ENCODE measurements at places on chromosomes 5 and 9.

GRCh38 chr9:82467436-82467835, 478.9 kb downstream of the SPATA31D1 start:
- no peak for DNase-seq

- DNase-seq, result no peak
These were observed 47.2 kb downstream of the ARHGEF28 start for GRCh38 chr5:73673161-73673591.

DNA sequence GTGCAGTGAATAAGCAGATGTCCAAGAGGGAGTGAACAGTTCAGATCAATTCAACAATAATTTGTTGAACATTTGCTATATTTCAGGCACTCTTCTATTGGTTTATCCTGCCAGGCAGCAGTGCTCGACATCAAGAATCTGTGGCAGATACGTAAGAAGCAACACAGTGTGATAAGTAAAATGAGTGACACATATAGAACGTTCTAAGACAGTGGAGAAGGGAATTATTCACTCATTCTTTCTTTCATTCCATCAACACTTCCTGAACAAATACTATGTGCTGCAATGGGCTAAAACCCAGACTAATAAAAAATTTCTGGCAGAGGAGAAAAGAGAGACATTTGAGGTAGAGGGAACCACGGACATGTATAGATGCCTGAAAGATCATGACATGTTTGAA, 89.9 kb upstream of the GLIS3 start:
- no peak for DNase-seq

DNA sequence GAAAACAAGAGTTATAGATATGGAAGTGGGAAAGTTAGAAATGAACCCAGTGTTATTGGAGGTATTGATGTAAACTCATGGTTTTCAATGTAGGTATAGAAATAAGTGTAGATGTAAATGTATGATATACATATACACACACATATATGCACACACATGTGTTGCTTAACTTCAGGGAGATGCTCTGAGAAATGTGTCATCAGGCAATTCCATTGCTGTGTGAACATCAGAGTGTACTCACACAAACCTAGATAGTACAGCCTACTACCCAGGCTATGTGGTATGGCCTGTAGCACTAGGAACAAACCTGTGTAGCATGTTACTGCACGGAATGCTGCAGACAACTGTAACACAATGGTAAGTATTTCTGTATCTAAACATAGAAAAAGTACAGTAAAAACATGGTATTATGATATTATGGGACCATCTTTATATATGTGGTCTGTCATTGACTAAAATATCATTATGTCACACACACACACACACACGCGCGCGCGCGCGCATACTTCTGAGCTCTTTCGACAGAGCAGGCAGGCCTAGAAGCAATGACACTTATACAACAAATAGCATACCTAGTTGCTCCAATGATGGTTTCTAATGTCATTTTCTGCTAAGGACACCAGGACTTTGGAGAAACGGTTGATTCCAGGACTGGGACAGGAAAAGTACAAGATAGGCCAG, 86.6 kb downstream of the MACROH2A1 start:
- no peak for DNase-seq

DNA sequence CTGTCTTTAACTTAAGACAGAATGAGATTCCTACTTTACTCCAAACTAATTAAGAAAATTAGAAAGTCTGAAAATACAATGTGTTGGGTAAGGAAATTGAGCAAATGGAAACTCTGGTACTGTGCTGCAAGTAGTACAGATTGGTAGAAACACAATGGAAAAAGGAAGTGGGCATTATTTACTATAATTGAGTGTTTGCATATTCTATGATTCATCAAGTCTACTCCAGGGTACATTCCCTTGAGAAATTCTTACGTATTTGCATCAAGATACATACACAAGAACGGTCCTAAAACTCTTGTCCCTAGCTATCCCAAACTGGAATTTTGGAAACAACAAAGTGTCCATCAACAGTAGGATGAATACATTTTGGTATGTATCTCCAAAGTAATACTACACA, 123.5 kb upstream of the TARS1 start:
- no peak for DNase-seq

GRCh38 chr5:43376496-43377140, 35.6 kb downstream of the CCL28 start:
- DNase-seq, result no peak

DNA sequence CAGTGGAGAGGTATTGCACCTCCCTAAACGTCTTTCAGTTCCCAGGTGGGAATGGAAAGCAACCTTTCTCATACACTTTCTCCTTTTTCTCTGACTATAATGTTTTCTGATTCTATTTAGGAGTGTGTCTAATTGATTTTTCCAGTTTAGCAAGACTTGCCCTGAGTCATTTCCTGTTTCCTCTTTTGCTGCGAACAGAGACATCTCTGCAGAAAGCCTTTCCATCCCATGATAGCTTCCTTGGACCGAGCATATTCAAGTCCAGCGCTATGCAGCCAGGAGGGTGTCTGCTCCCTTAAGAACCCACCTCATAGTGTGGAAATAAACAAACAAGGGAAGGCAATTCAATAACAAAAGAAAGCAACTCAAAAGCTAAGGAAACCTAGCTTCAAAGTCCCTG, 60.0 kb upstream of the CDH6 start:
- no peak for DNase-seq

DNA sequence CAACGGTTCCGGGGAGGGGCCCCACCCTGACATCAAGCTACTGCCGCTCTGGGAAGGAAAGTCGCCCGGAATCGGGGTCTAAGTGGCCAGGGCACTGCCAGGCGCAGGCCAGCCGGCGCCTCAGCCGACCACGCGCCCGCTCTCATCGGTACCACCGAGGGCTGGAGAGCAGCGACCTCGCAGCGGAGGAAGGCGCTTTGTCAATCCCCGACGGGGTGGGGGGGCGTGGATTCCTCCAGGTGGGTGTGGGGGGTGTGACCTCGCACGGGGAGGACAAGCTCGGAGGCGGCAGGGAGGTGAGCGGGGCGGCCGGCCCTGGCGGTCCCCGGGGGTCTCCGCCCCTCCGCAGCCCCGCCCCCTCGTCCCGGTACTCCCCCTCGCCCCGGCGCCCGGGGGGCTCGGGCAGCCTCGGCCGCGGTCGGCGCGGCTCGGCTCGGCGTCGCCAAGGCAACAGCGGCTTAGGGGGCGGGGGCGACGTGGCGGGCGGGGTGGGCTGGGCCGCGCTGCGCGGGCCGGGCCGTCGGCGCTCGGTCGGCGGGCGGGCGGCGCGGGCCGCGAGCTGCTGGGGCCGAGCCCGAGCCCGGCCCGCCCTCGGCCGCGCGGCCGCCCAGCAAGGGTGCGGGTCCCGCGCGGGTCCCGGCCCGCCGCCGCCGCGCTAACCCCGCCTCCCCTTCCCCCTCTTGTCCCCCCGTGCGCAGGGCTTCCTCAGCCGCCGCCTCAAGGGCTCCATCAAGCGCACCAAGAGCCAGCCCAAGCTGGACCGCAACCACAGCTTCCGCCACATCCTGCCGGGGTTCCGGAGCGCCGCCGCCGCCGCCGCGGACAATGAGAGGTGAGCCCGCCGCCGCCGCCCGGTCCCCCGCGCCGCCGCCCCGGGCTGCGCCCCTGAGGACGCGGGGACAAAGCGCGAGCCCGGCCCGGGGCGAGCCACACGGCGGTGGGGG, 47.5 kb downstream of the DAB2IP start:
- DNase-seq, result peak; percentile 30

DNA sequence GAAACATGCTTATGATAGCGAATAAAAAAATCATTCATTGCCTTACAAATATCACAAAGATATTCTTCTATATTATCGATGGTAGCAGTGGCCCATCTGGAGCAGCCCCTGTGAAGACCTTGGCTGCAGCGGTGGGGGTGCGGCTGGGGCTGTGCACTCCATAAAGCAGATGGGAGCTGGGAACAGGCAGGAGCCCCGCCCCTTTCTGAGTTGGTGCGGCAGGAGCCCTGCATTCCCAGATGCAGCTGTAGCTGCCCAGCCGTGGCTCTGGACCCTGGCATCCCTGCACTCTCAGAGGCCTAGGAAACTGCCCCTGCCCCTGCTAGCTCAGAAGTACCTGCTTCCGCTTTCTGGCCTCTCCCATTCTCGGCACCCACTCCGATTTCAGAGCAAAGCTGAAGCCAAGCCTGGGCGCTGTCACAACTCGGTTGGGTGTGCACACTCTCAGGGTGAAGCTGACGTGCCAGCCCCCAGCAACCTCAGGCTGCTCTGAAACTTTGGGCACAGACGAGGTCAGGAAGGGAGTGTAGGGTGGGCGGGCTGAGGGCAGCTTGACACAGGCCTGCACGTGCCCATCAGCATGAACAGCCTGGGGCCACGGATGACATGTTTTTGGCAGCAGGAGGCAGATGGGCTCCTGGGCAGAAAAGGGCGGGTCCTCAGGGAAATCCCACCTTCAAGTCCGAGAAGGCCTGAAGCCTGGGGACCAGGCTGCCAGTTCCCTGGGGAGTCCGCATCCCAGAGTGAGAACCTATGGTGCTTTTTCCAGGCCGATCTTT, 1440.8 kb upstream of the ACO1 start:
- no peak for DNase-seq

- DNase-seq, result peak; percentile 10
These were observed 185.0 kb upstream of the ELL2 start for GRCh38 chr5:96146675-96147074.

GRCh38 chr5:93407454-93407853, 173.6 kb downstream of the NR2F1-AS1 start:
- DNase-seq, result no peak

GRCh38 chr5:176413255-176413565, 3.1 kb downstream of the CLTB start:
- no peak for DNase-seq

GRCh38 chr5:149381261-149381985, 2.3 kb upstream of the IL17B start:
- DNase-seq, result no peak

- no peak for DNase-seq
These were observed 64.4 kb upstream of the SPATA31E1 start for GRCh38 chr9:87818308-87818707.

- no peak for DNase-seq
These were observed 68.5 kb downstream of the FRMD3 start for GRCh38 chr9:83469722-83470121.

DNA sequence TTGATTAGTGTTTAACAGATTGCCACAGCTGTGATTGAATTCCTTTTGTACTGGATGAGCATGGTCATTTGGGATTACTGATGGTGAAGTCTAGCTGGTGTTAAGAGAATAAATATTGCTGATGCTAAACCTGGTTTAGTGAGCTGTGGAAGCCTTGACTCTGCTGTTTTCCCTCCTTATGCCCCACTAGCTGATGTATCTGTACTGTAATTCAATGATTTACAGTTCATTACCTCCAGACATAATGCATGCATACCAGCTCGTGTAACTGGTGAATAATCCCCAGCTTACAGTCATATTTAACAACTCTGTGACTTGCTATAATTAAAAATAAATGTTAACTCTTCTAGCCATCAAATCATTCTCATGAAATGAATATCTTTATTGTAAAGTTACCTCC, 1.7 kb upstream of the CMYA5 start:
- no peak for DNase-seq

GRCh38 chr5:14272548-14273205, 129.5 kb downstream of the TRIO start:
- no peak for DNase-seq

DNA sequence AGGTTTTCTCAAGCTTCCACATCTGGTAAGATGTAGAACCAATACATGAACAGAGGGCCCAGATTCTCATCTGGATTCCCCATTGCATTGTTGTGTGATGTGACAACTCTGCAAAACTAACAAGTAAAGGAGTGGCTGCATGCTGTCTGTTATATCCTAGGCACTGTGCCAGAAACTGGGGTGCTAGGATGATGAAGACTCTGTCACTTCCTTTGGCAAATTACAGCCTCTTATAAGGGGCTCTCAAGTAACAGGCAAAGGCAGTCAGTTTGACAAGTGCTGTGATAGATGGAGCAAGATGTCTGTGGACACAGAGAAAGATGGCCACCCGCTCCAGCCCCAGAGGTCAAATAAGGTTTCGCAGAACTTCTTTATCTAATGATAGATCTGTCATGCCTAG, 115.7 kb downstream of the PAPPA start:
- no peak for DNase-seq

- peak; percentile 47 for DNase-seq
These were observed 3.0 kb downstream of the DAPK1 start for GRCh38 chr9:87500491-87501270.

GRCh38 chr9:119175581-119175980, 193.7 kb downstream of the BRINP1 start:
- no peak for DNase-seq

DNA sequence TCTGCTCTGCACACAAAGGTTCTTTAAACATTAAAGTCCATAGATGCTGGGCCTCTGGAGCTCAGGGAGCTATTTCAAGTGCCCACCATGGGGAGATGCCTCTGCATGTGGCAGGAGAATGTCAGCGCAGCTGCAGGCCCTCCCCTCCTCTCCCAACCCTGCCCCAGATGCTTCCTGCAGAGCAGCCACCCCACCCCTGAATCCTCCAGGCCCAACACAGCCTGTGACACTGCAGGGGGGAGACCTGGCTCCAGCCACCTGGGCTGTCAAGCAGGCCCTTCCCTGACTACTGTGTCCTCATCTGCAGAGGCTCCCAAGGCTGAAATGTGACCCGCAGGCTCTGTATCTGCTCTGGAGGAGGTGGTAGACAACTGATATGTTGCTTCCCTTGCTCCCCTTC, 213.9 kb downstream of the GABBR2 start:
- no peak for DNase-seq

DNA sequence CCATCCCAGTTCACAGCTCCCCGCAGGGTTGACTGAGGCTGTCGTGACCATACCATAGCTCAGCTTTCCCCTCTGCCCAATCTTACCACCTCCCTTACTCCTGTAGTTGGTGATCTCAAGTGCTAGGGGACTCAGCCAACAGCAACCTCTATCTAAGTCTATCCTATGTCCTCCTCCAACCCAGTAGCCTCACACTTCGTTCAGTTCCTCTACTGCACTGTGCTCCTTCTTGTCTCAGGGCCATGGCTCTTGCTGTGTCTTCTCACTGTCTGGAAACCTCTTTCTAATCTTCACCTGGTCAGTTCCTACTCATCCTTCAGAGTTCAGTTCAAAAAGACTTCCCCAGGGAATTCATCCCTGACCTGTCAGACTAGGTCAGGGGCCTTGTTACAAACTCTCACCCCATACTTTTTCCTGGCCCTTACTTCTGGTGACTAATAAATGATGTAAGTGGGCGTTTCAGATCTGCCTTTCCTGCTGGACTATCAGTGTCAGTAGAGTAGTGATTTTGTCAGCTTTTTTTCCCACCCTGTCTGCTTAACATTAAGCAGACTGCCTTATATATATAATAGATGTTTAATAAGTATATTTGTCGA, 53.6 kb upstream of the NR3C1 start:
- DNase-seq, result no peak

GRCh38 chr5:103295871-103296270, 37.3 kb downstream of the MACIR start:
- no peak for DNase-seq

DNA sequence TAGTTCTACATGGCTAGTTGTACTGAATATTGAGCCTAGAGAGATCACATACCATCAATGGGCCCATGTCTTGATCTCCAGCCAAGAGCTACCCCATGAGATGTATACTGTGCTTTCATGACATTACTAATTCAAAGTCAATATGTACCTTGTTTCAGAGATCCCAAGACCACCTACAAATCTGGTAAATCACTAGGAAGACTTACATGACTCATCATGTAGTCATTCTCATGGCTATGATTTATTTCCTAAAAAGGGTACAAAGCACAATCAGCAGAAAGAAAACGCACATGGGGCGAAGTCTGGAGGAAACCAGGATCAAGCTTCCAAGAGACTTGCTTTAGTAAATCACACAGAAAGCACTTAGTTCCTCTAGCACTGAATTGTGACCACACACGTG, 103.0 kb downstream of the PCSK5 start:
- no peak for DNase-seq

GRCh38 chr9:136854113-136854841, 2.1 kb downstream of the MAMDC4 start:
- no peak for DNase-seq
